ENCODE measurements at places on chromosomes 2 and 18.
A peak's percentile ranks its signal among the peaks of the same experiment; 100 is the strongest.

GRCh38 chr2:150012986-150013385 is 425.4 kb upstream of the MMADHC start:
- DNase-seq: no peak

GRCh38 chr2:35688309-35688708 is 667.3 kb upstream of the CRIM1 start:
- DNase-seq: no peak

- no peak for DNase-seq
These were observed 4.6 kb upstream of the ACAA2 start for GRCh38 chr18:49817947-49818346.

- DNase-seq: no peak
These were observed 186.5 kb downstream of the LNPK start for GRCh38 chr2:175815537-175815936.

DNA sequence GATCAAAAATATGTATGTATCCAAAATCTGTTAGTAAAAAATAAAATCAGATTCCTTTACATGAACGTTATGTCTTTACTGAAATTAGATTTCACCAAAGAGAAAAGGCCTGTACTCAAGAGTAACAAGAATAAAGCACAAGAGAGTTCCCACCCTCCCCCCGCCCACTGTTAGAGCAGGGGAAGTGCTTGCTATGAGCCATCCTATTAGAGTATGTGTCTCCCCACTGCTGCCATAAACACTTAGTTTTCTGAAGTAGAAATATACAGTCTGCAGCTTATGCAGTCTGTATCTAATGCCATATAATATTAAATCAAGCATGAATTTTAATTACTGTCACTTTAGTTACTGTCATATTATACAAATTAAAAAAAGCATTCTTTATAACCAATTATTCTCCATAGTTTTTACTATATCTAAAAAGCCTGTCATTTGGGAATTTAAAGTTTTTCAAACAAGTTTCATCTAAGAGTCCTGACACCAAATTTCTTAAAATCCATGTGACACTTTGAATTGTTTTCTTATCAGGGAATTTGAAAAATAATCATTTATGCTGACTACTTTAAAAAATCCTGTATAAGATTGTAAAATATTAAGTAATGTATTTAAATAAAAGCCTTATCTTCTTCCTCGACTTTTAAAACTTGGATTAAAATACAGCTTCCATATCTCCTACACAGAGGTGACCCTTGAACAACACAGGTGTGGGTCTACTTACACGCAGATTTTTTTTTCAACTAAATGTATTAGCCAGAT is 51.8 kb upstream of the GPR75 start:
- DNase-seq: no peak

- DNase-seq: no peak
These were observed 206.9 kb upstream of the NRP2 start for GRCh38 chr2:205475416-205475768.

DNA sequence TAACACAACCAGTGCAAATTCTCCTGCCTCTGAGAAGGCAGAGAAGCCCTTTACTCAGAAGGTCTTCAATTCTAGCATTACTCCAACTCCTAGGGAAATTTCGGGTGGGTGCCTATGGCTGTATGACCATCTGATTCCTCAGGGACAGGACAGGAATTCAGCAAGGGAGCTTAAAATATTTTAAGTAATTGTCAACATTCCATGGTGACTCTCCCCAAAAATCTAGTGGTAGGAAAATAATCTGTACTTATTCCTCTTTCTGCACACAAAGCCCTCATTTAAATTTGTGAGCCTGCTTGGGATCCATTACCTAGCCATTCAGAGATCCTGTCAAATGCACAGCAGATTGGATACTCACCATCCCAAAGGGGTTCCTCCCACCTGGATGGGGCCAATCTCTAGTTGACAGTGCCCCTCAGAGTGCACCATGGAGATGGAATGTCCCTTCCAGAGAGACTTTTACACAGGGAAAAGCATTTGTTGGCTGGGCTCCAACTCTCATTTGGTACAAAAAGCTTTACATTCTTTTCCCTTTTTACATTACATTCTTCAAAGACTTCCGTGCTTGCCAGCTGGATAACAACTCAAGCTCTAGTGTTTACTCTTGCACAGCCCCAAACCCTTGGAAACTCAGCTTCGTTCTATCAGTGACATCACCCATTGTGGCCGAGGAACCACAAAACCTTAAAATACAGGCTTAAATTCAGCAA is 3.1 kb upstream of the TMEM150A start:
- no peak for DNase-seq

- no peak for DNase-seq
These were observed 107.1 kb upstream of the MAPRE2 start for GRCh38 chr18:34933909-34934661.

DNA sequence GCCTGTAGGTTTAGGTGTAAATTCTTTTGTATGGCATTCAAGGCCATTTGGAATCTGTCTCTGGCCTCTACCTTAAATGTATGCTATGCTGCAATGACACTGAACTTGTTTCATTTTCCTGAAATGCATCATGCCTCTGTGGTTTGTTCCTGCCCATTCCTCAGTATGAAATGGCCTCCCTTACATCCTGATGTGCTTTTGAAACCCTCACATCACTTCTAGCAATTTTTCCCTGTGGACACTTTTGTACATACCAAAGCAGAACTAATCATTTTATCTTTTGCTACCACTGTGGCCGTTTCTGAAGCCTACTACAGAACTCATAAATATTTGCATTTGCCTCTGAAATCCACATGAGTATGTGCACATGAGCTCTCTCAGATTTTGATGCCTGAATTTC is 557.2 kb downstream of the ERBB4 start:
- DNase-seq: no peak

- DNase-seq: peak; percentile 68
These were observed 755 bp upstream of the ATP9B start for GRCh38 chr18:79068341-79068936.

- DNase-seq: no peak
These were observed 141.6 kb downstream of the ZNF236 start for GRCh38 chr18:76963936-76964335.

- DNase-seq: no peak
These were observed 245.1 kb downstream of the KCNS3 start for GRCh38 chr2:18123577-18123976.

GRCh38 chr2:168116448-168116847 is 130.9 kb downstream of the STK39 start:
- DNase-seq: no peak

DNA sequence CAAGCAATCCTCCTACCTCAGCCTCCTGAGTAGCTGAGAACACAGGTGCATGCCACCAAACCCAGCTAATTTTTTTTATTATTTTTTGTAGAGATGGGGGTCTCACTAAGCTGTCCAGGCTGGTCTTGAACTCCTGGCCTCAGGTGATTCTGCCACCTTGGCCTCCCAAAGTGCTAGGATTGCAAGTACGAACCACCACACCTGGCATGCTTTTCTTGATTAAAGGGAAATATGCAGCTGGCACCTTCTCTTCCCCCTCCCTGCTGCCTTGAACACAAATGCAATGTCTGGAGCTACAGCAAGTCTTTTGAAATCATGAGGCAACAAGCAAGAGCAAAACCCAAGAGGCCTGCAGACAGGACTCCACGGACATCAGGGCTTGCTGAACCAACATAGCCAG is 26.8 kb upstream of the BIN1 start:
- DNase-seq: no peak

DNA sequence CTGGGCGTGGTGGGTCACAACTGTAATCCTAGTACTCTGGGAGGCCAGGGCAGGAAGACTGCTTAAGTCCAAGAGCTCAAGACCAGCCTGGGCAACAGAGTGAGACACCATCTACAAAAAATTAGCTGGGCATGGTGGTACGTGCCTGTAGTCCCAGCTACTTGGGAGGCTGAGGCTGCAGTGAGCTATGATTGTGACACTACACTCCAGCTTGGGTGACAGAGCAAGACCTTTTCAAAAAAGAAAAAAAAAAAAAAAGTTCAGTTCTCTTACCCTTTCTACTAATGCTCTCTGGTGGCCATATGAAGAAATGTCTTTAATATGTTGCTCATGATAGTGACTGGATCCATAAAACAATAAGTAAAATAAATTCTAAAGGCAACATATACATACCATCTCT is 14.9 kb downstream of the TYW5 start:
- peak; percentile 2 for DNase-seq

DNA sequence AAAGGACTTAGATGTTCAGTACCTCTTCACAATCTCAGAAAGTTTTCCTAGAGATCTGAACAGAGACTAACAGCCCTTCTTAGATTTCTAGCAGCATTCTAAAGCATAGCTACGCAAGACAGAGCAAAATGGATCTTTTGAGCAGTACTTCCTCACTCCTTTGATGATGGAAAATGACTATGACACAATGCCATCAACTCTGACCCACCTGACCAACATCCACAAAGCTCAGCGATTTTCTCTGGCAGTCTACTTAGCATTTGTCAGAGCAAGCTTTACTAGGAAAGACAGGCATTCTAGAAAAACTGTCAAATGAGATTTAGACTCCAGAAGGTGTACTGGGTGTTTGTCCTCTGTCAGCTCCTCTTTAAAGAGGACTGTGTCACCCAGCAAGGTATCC is 180.9 kb upstream of the ACVR2A start:
- no peak for DNase-seq

GRCh38 chr2:186407611-186408010 is 78.4 kb upstream of the ZC3H15 start:
- no peak for DNase-seq

- DNase-seq: no peak
These were observed 138.5 kb downstream of the DYM start for GRCh38 chr18:49321797-49322461.

DNA sequence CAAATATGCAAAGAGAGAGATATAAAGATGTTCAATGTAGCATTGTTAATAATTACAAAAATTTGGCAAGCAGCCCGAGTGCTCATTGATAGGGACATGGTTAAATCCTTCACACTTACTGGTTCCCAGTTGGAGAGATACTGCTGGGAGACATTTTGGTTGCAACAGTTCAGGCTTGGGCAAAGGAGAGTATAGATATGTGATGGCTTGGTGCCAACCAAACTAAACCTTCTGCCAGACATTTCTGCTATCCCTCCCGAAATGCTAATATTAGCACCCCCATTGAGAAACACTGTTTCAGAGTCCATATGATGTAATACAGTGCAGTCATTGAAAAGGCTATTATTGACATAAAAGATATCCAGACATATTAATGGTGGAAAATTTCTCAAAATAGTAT is 11.5 kb downstream of the GEN1 start:
- no peak for DNase-seq

- peak; percentile 34 for DNase-seq
These were observed 443.1 kb downstream of the THSD7B start for GRCh38 chr2:137208431-137208891.

DNA sequence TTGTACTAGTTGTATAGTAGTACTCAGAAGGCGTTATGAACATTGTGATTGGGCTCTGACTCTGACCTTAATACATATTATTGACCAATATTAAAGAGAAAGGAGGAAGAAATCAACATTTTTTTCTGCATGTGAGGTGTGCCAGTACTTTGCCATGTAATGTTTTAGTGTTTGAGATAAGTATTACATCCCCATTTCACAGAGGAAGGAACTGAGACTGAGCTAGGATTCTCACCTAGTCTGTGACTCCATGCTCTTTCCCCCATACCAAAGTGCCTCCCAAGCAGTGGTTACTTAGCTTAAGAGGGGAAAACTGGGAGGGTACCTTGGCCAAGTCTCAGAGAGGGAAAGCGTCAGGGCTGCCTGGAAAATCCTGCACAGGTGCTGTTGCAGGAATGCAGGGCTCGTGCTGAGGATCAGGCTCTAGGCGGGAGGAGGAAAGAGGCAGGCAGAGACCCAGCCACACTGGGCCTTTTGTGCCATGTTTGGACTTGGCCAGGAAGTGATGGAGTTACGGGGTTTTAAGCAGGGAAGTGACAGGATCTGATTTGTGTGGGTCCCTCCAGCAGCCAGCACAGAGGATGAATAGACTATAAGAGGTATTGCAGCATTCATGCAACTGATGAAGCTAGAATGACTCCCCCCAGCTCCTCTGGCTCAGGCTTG is 1.7 kb downstream of the PNKD start:
- no peak for DNase-seq

- no peak for DNase-seq
These were observed 84.5 kb downstream of the FSHR start for GRCh38 chr2:49069829-49070228.

All from kidney (tissue), 22 donors.